ENCODE measurements at places on chromosomes 16 and 17.

DNA sequence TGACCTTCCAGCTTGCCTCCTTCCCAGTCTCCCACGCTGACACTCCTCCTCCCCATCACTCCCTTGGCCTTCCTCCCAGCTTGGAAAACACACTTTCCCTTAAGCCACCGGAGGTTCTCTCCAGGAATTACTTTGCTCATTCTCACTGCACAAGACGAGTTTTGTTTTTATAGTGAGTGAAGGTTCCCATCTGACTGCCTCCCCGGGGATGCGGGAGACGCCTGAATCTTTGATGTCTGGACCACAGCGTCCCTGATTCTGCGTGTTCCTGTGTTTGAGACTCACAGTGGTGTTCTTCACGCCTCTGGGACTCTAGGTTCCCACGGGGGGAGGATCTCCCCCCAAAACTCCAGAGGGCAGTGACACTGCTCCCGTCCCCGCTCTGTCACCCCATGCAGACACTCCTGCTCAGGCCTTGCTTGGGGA, 2.0 kb downstream of the DNAI2 start:
- no peak for DNase-seq

GRCh38 chr16:55393991-55394390, 70.0 kb downstream of the IRX6 start:
- no peak for DNase-seq

DNA sequence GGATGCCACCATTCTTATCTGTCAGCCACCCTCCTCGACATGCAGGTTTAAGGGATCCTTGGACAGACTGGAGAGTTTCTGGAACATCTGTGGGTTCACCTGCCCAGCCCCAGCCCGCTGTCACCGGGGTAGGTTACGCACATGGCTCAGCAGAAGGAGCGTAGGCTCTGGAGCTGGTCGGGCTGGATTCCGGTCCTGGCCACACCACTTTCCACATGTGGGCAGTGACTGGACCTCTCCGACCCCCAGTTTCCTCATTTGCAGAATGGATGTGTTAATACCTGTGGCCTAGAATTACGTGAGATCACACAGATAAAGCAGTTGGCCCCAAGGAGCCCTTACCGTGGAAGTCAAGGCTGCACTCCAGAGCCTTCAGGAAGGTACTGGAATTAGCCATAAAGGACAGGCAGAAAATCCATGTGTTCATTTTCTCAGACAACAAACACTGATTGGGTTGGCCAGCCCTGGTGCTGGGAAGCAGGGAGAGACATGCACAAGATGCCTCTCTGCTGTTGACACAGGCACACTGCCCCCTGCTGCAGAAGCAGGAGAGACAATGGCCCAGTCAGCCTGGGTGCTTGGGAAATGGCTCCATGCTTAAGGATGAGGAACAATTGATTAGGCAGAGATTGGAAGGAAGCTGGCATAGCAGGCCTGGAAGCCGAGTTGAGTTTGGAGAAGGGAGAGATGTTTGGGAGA, 58.8 kb downstream of the SF3B3 start:
- no peak for DNase-seq

DNA sequence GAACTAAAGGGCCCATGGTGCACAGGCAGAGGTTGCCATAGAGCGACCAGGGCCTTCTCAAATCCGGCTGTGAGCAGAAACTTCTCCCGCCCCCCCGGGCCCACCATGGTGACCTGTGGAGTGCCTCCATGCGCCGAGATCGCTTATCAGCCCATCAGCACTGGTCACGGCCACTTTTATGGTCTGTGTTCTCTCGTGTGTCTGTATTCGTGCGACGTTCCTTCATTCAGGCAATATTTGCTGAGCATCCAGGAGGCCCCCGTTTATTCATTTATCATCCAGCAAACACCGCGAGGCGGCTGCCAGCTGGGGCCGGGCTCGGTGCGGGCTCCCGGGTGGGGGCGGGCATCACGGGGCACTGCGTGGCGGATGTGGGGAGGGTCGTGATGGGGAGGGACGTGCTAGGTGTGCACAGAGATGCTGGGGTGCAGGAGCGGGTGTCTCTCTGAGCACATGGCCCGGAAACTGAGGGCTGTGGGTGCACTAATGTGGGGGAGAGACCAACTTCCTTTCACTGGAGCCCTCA, 88.0 kb upstream of the CBX4 start:
- DNase-seq: no peak

DNA sequence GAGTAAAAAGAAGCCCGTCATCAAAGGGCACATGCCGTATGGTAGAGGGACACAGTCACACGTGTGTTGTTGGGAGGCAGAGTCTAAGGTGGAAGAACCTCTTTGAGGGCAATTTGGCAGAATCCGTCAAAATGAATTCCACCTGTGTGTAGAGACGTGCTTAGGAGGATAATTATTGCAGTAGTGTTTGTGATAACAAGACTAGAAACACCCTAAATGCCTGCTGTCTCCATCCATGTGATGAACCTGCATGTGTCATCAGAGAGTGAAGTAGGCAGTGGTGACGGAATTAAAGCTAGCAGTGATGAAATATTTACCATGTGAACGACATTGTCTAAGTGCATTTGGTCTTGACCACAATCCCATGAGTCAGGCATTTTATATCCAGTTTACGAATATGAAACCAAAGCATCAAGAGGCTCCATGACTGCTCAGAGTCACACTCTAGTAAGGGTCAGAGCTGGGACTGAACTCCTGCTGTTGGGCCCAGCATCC, 61.3 kb upstream of the ADORA2B start:
- DNase-seq: no peak

DNA sequence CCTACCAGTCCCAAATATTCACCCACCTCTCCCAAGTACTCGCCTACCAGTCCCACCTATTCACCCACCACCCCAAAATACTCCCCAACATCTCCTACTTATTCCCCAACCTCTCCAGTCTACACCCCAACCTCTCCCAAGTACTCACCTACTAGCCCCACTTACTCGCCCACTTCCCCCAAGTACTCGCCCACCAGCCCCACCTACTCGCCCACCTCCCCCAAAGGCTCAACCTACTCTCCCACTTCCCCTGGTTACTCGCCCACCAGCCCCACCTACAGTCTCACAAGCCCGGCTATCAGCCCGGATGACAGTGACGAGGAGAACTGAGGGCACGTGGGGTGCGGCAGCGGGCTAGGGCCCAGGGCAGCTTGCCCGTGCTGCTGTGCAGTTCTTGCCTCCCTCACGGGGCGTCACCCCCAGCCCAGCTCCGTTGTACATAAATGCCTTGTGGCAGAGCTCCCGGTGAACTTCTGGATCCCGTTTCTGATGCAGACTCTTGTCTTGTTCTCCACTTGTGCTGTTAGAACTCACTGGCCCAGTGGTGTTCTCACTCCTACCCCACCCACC, 29.8 kb downstream of the POLR2A start:
- DNase-seq: no peak

GRCh38 chr16:46765050-46765449, 16.9 kb upstream of the MYLK3 start:
- no peak for DNase-seq

- DNase-seq: no peak
These were observed 10.5 kb upstream of the KRT38 start for GRCh38 chr17:41451154-41451728.

- DNase-seq: no peak
These were observed 30.4 kb downstream of the CFDP1 start for GRCh38 chr16:75402821-75403475.

DNA sequence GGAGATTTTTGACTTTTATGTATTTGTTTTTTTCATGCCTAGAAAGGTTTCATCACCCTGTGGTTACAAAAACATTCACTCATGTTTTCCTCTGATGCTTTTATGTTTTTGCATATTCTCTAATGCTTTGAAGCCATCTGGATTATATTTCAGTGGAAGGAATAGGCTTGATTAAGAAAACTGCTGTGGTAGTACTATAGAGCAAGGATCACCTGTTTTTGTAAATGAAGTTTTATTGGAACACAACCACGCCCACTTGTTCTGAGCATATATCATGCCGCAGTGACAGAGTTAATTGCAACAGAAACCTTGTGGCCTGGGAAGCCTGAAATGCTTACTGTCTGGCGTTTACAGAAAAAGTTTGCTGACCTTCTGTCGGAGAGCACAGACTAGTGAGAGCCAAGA, 11.5 kb downstream of the COX10 start:
- DNase-seq: no peak

DNA sequence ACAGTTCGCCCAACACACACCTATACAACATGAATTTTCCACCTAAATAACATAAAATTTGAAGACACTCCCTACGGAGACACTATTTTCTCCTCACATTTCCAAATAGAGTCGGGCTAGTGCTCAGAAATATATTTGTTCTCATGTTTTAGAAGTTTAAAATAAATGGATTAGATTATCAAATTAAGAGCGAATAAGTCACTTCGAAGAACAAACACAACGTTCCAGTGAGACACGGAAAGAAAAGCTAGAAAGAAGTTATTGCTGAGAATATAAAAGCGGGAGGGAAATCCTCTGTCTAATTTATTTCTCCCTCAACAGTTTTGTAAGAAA, 2.0 kb upstream of the HS3ST3B1 start:
- DNase-seq: no peak

DNA sequence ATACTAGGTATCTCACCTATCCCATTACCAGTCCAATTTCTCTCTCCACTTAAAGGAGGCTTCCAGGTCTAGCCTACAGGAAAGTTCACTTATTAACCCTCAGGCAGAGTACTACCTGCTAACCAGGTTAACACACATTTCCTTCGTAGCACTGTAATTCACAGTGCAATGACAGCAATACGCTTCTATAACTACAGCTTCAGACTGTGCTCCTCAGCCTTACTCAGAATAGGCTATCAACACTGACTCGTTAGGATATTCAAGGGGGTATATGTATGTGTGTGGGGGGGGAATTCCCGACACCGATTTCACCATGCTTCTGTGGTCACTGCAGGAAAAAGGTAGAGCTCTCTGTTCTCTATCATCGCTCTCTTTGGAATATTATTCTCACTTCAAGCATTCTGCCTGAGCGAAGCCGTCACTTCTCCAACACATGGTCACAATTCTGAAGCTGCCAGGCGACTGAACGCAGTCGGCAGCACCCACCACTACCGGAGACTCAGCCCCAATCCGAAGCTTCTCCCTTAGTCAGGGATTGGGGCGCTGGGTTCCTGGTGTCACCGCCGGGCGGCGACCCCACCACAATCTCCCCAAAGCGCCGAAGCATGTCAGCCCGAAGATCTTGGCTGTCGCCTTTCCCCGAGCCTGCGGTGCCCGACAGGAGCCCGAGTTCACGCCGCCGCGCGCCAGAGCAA, 618 bp downstream of the GGA3 start:
- DNase-seq: peak; percentile 55

DNA sequence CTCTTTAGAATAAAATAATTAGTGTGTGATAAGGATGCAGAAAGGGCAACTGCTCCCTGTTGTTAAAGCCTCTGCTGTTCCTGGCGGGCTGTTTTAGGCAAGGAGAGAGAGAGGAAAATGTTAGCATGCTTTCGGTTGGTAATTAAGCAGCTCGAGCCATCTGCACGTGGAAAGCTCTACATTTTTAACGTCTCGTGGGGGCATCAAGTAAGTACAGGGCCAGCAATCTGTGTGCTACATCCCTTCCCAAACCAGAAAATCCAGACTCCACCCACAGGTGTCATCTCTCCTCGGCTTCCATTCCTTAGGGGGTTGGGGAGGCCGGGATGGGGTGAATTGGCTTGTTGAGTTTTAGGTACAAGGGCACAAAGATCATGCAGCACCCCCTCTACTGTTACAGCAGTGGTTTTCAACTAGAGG, 62.4 kb upstream of the MARCHF10 start:
- no peak for DNase-seq

- peak; percentile 27 for DNase-seq
These were observed 23.2 kb downstream of the SLC7A6OS start for GRCh38 chr16:68287276-68288251.

DNA sequence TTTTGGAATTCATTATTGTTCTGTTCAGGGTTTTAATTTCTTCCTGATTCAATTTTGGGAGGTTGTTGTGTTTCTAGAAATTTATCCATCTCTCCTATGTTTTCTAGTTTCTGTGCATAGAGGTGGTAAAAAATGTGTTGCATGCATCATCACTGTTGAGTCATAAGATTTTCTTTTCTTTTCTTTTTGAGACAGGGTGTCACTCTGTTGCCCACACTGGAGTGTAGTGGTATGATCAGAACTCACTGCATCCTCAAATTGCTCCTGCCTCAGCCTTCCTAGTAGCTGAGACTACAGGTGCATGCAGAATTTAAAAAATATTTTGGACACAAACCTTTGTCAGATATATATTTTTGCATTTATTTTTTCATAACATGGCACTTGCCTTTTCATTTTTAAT, 184.8 kb downstream of the BCAS3 start:
- DNase-seq: no peak

DNA sequence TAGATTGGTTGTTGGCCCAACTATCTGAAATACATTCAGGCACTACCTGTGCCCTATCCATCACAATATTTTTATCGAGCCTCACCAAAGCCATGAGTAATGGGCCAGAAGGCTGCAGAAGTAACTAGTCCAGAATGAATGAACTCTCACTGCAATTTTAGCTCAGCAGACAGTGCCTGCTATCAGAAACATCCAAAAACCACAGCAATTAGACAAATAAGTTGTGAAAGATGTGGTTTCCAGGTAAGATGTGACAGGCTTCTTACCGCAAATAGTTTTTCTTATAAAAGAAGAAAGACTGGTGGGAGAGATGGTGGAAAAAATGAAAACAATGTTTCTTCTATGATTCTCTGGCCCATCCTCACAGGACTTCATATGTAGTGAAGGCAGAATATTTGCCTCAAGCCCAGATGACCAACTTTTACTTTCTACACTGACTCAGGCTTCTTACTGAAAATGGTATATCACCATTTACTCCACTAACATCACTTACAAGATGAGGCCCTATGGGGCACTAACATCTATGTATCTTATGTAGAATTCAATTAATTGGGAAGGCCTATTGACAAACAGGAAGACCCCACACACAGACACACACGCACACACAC, 9.8 kb upstream of the RFFL start:
- no peak for DNase-seq

GRCh38 chr17:2053380-2054261, 1.3 kb upstream of the HIC1 start:
- DNase-seq: peak; percentile 82

- DNase-seq: no peak
These were observed at the start of gene ADAMTS18 for GRCh38 chr16:77434530-77435271. TSS of gene ADAMTS18 (minus strand) at chr16:77435034. CDS start at chr16:77434695, 339 bp downstream.

DNA sequence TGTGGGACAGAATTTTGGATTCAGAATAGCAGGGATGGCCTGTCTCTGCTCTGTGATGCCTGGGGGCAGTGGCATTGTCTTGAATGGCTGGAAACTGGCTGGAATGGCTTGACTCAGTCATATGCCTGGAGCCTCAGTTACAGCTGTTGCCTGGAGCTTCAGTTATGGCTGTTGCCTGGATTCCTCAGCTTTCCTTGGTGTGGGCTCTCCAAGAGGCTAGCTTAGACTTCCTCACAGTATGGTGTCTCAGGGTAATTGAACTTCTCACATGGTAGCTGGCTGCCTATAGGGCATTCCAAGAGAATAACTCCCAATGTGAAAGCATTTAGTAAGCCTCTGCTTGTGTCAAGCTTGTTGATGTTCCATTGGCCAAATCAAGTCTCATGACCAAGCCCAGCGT, 21.1 kb downstream of the KRT23 start:
- no peak for DNase-seq

GRCh38 chr17:62649570-62649969, 22.1 kb downstream of the MRC2 start:
- DNase-seq: no peak

GRCh38 chr16:13013043-13013442, 111.6 kb downstream of the SHISA9 start:
- no peak for DNase-seq

GRCh38 chr16:21722771-21723455, 59.1 kb downstream of the OTOA start:
- DNase-seq: no peak

GRCh38 chr16:56651586-56651985, at the start of gene MT1B:
TSS of gene MT1B (plus strand) at chr16:56651886. CDS start at chr16:56651954, 68 bp downstream.
- no peak for DNase-seq
